ENCODE measurements at places on chromosomes 1 and 21.

- no peak overlapping the region for H3K27ac ChIP-seq
- DNase-seq = no peak
- H3K27me3 ChIP-seq = no peaks in the 10 kb centered on the region
- H3K36me3 ChIP-seq = no peaks in the 10 kb centered on the region
- H3K4me3 ChIP-seq = no peak overlapping the region
Measured at GRCh38 chr21:27129215-27129614, 162.3 kb upstream of the ADAMTS5 start.

DNA sequence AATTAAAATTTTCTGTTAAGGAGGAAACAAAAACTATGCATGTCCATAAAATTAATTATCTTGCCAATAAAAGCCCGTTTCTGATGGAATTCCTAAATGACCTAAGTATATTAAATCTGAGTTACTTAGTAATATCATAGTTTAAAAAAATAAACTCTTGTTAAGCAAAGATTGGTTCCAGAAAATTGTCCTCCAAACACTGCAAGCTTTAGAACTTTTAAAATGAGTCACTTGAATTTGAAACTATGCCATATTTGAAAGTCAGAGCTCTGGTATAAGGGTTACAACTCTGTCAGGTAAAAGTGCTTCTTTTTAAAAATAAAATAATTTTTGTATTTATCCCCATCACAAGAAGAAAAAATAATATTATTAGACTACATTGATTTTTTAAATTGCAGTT, 409.5 kb downstream of the PLPP3 start:
- no peak for DNase-seq
- no peak overlapping the region for H3K27ac ChIP-seq
- H3K4me3 ChIP-seq = no peak overlapping the region
- H3K4me1 ChIP-seq = no peaks in the 10 kb centered on the region

GRCh38 chr1:188641566-188642211, 1812.9 kb downstream of the PLA2G4A start:
- no peak overlapping the region for H3K27ac ChIP-seq
- DNase-seq = no peak
- H3K4me1 ChIP-seq = no peaks in the 10 kb centered on the region
- no peaks in the 10 kb centered on the region for H3K36me3 ChIP-seq
- H3K27me3 ChIP-seq = no peaks in the 10 kb centered on the region

GRCh38 chr1:201656311-201657032, 117.5 kb downstream of the NAV1 start:
- H3K27ac ChIP-seq = no peak overlapping the region
- H3K4me1 ChIP-seq = peaks cover 17% of the 10 kb centered on the region
- no peak for DNase-seq
- H3K4me3 ChIP-seq = no peak overlapping the region

DNA sequence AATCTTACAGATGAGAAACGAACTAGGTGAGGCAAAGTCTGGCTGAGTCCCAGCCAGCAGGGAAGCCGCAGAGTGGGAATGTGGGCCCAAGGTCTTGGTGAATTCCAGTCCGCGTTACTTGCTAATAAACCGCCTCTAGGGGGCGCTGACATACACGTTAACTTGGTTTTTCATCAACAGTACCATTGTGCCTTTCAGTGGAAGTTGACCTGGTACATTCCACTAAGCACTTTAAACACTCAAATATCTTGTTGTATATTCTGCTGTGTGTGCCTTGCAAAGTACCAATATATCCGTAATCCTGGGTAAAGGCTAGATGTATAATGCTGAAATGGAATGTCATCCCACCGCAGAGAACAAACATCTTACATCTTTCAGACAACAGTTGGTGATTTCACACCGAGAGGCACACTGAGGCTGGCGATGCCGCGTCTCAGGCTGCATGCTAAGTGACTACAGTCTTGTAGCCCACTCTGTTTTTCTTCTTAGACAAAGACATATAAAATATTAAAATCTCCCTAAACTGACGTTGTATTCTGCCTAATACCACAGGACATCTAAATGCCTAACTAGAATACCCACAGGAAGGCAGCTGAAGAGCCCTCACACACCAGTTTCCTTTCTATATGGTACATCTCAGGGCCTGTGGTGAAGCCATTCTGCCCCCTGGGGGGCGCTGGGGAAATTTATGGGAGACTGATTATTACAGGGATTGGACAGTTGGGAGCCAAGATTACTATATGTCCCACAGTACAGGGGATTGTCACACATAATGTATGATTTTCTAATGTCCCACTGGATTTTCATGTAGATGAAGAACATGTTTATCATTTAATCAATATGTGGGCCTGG, 49.2 kb upstream of the C1orf198 start:
- H3K27me3 ChIP-seq = no peaks in the 10 kb centered on the region
- H3K4me1 ChIP-seq = peaks cover 8% of the 10 kb centered on the region
- peaks cover 74% of the 10 kb centered on the region for H3K36me3 ChIP-seq

GRCh38 chr1:10048601-10049000, 15.8 kb downstream of the UBE4B start:
- no peak overlapping the region for H3K27ac ChIP-seq
- H3K4me3 ChIP-seq = no peak overlapping the region
- no peaks in the 10 kb centered on the region for H3K27me3 ChIP-seq
- DNase-seq = no peak

DNA sequence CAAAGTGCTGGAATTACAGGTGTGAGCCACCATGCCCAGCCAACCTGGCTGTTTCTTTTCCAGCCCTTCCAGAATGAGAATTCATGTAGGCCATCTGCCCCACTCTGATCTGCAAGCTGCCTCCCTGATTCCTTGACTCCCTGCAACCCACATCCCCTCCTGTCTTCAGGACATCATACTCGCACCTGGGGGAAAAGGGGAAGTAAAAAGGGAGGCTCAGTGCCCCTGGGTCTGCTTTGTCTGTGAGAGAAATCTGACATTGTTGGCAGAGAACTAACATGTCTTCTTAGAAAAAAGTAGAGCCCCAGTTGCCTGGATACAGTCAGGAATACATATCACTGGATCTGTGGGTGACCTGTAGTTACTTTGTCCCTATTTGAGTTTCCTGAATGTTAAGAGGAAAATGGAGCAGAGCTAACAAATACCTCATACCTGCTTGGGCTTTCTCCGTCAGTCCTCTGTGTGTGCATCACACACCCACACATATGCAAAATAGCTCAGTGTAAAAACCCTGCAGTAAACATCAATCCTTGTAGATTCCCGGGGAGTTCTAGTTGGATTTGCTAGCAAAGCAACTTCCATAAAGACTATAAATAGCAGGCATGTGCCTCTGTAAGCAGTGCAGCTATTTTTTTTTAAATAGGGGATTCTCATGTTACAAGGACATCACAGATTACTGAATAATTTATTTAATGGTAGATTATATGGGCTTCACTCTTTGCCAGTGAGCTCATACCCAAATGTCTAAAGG, 62.9 kb downstream of the TEX35 start:
- H3K4me1 ChIP-seq = no peaks in the 10 kb centered on the region
- no peak overlapping the region for H3K27ac ChIP-seq
- H3K36me3 ChIP-seq = no peaks in the 10 kb centered on the region
- H3K27me3 ChIP-seq = no peaks in the 10 kb centered on the region

- H3K27ac ChIP-seq = no peak overlapping the region
- no peaks in the 10 kb centered on the region for H3K27me3 ChIP-seq
- H3K4me1 ChIP-seq = peaks cover 5% of the 10 kb centered on the region
Measured at GRCh38 chr1:52739699-52740467, 13.6 kb downstream of the ZYG11B start.

- no peak for DNase-seq
- H3K4me1 ChIP-seq = no peaks in the 10 kb centered on the region
- no peaks in the 10 kb centered on the region for H3K27me3 ChIP-seq
- no peaks in the 10 kb centered on the region for H3K36me3 ChIP-seq
- H3K4me3 ChIP-seq = no peak overlapping the region
Measured at GRCh38 chr1:196366817-196367495, 241.3 kb downstream of the KCNT2 start.

GRCh38 chr1:103509250-103509649, 16.2 kb upstream of the RNPC3 start:
- H3K27ac ChIP-seq = no peak overlapping the region
- DNase-seq = no peak
- no peaks in the 10 kb centered on the region for H3K36me3 ChIP-seq
- H3K4me1 ChIP-seq = no peaks in the 10 kb centered on the region
- H3K27me3 ChIP-seq = no peaks in the 10 kb centered on the region

- H3K36me3 ChIP-seq = no peaks in the 10 kb centered on the region
- no peak overlapping the region for H3K4me3 ChIP-seq
- no peak overlapping the region for H3K27ac ChIP-seq
- DNase-seq = no peak
- no peaks in the 10 kb centered on the region for H3K27me3 ChIP-seq
Measured at GRCh38 chr1:157147906-157148700, 9.9 kb upstream of the ETV3 start.

DNA sequence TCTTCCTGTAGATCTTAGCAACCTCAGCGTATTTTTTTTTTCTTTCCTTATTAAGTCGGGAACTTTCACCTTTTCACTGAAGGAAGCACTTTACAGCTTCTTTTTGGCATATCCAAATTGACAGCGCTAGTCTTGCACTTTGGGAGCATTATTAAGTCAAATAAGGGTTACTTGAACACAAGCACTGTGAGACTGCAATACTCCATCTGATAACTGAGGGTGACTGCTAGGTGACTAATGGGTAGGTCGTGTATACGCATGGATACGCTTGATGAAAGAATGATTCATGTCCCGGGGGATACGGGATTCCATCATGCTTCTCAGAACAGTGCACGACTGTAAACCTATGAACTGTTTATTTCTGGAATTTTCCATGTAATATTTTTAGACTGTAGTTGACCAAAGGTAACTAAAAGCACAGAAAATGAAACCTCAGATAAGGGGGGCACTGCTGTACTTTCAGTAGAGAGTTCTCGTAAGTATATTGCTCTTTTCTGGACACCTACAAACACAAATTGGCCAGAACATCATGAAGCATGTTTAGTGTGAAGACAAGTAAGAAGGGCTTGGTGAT, 364.7 kb downstream of the SMYD3 start:
- H3K27ac ChIP-seq = no peak overlapping the region
- H3K4me1 ChIP-seq = no peaks in the 10 kb centered on the region
- no peaks in the 10 kb centered on the region for H3K27me3 ChIP-seq
- no peaks in the 10 kb centered on the region for H3K36me3 ChIP-seq
- no peak overlapping the region for H3K4me3 ChIP-seq

GRCh38 chr1:73901738-73902137, 296.2 kb downstream of the LRRIQ3 start:
- H3K27me3 ChIP-seq = no peaks in the 10 kb centered on the region
- no peak for DNase-seq
- no peak overlapping the region for H3K4me3 ChIP-seq

- no peaks in the 10 kb centered on the region for H3K36me3 ChIP-seq
- no peak overlapping the region for H3K4me3 ChIP-seq
- H3K27me3 ChIP-seq = no peaks in the 10 kb centered on the region
- no peak for DNase-seq
- no peaks in the 10 kb centered on the region for H3K4me1 ChIP-seq
Measured at GRCh38 chr21:37642493-37642892, 273.8 kb downstream of the KCNJ6 start.

DNA sequence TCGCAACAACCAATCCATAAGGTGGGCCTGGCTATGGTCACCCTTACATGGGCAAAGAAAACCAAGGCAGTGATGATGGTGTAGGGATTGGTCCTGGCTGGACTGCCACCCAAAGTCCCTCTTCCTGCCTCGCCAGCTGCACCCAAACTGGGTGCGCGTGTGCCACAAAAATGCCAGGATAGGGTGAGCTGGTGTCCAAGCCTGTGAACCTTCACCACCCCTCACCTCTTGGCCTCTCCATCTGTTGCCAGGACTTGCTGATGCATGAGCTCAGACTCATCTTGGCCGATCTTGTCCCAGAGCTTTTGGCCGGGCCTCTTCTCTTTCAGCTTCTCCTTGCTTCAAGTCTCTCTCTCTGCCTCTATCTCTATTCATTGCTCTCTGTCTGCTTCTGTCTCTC, 41.8 kb downstream of the FOXD2 start:
- DNase-seq = no peak
- no peaks in the 10 kb centered on the region for H3K27me3 ChIP-seq
- no peak overlapping the region for H3K27ac ChIP-seq
- no peak overlapping the region for H3K4me3 ChIP-seq

GRCh38 chr21:39386194-39386593, 37.3 kb upstream of the HMGN1 start:
- DNase-seq = no peak
- peak overlapping the region; percentile 55 for H3K27ac ChIP-seq
- H3K4me3 ChIP-seq = peak overlapping the region; percentile 28
- no peaks in the 10 kb centered on the region for H3K36me3 ChIP-seq
- peaks cover 43% of the 10 kb centered on the region for H3K4me1 ChIP-seq

- no peaks in the 10 kb centered on the region for H3K36me3 ChIP-seq
- no peaks in the 10 kb centered on the region for H3K27me3 ChIP-seq
- no peak for DNase-seq
- H3K4me1 ChIP-seq = no peaks in the 10 kb centered on the region
- no peak overlapping the region for H3K27ac ChIP-seq
- no peak overlapping the region for H3K4me3 ChIP-seq
Measured at GRCh38 chr1:4529446-4530165, 124.8 kb upstream of the AJAP1 start.

Data from tibial nerve (tissue), 4 donors.